ENCODE measurements at places on chromosomes 16 and 17.

DNA sequence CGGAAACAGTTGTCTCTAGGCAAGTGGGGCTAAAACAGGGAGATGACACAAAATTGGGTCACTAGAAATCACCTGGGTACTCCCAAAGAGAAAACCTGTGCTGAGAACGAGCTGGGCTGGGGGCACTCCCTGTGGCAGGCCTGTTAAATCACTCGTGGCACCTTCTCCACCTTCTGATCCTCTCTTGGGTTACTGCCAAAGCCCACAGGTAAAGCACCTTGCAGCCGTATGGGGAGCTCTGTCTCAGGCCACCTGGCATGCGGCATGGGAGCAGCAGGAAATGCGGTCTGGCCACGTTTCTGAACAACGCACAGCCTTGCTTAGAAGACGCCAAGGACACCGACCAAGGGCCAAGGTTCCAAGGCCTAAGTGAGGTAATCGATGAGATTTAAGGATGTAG lies 21.5 kb upstream of the ICAM2 start:
- no peak for DNase-seq

DNA sequence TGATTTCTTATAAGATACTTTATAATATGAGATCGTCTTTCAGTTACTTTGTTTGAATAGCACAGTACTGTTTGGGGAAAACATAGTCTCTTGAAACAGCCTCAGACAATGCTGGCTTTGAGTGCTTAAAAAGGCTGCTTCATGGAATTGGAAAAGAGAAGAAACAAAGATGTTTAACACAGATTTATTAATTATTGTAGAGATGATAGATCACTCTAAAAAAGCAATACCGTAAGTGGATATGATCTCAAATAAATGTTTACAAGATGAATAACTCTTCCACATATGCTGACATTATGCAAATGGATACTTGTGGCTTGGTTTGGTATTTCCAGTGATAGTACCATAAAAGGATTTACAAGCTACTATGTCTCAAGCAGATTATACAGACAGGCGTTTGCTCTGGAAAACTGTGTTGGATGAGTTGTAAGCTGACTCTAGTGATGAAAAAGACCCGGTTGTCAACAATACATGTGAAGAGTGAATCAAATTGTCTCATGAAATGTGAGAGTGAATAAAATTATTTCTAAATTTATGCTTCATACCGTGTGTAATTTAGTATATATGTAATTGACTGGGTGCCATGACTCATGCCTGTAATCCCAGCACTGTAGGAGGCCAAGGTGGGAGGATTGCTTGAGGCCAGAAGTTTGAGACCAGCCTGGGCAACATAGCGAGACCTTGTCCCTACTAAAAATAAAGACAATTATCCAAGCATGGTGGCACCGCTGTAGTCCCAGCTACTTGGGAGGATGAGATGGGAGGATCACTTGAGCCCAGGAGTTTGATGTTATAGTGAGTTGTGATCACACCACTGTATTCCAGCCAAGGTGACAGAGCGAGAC lies 105.4 kb downstream of the FTO start:
- no peak for DNase-seq

- DNase-seq, result peak; percentile 83
Measured at GRCh38 chr17:386141-386876, 33.7 kb upstream of the RPH3AL start.

GRCh38 chr17:21292867-21293830 lies 8.6 kb downstream of the MAP2K3 start:
- DNase-seq, result no peak

- DNase-seq, result peak; percentile 61
Measured at GRCh38 chr17:45224671-45225050, 3.0 kb downstream of the FMNL1 start.

DNA sequence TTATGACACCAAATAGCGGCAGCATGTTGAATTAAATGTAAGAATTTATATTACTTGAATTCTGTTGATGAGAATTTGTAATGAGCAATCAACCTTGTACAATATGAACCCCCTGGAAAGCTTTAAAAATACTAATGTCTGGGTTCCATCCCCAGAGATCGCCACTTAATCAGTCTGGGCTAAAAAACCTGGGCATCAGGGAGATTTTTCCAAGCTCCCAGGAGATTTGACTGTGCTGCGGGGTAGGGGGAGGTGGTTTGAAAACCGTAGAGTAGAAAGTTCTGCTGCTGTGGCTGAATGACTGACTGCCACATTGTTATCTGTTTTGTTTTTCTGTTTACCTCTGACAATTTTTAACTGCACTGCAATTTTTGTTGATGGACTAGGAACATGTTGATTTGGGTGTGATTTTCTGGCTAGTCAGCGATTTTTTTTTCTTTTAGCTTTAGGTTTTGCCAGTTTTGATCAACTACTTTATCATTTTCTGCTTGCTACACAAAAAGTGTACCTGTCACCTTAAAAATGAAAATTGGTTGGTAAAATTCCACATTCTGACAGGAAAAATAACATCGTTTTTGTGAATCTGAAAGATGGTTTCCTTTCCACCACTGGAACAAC lies 79.3 kb downstream of the PCTP start:
- no peak for DNase-seq

DNA sequence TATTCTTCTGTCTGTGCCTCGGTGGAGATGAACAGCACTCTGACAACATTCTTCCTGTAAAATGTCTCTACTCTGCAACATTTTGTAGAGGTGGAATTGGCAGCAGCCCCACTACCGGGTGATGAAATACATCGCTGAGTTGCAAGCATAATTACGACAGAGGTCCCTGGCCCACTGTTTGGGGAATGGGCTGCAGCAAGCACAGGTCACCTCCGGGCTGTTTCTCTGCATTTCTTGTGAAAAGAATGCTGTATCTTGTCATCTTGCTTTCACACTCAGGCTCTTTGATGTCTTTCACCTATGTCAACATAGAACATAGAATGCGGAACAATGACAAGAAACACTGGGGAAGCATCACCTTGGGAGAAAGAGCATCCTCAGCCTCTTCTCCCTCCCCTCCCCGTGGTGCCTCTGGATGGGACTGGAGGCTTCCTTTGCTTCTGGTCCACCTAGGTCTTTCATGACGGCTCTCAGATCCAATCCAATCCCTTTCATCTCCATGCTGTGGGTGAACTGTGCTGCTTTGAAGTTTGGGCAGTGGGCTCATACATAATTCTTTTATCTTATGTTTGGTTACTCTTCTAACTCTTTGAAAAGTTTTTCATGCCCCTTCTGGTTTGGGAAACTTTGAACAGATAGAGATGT lies 265.0 kb downstream of the PHKB start:
- no peak for DNase-seq

GRCh38 chr16:50580180-50580798 lies 32.1 kb downstream of the NKD1 start:
- no peak for DNase-seq

DNA sequence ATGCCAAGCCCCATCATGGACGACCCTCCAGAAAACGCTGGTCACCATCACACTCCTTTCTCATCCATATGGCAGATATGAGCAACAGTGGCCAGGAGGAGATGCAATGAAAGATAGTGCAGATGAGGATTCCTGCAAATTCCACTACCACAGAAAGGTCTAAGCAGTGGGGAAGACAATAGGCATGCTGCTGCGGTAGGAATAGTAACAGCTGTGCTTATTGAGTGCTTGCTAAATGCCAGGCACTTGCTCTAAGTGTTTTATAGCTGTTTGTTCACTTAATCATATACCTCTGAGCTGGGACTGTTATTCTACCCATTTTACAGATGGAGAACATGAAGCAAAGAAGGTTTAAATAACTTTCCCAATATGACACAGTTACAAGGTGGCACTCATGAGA lies 46.6 kb upstream of the AKAP1 start:
- no peak for DNase-seq

DNA sequence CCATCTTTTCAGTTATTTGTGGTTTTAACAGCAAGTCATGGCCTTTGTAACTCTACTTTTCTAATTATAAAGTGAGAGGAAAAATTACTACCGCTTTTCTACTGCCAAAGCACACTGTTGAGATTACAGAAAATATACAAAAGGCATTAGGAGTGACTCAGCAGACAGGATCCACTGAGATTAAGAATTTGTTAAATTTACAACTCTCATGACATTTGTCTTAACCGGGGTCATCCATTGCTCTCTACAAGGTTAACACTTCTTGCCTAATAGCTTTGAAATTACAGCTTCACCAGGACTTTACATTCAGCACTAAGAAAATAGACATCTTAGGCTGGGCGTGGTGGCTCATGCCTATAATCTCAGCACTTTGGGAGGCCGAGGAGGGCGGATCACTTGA lies 93.4 kb downstream of the SSH2 start:
- no peak for DNase-seq

Data from CD4-positive, alpha-beta T cell treated with Interleukin-17A for 4 hours (primary cell).